ENCODE measurements at places on chromosomes 12 and 14.

GRCh38 chr12:118332511-118332910 lies 40.2 kb downstream of the TAOK3 start:
- DNase-seq = no peak

GRCh38 chr12:121983536-121984210 lies 38.0 kb upstream of the BCL7A start:
- DNase-seq = no peak

DNA sequence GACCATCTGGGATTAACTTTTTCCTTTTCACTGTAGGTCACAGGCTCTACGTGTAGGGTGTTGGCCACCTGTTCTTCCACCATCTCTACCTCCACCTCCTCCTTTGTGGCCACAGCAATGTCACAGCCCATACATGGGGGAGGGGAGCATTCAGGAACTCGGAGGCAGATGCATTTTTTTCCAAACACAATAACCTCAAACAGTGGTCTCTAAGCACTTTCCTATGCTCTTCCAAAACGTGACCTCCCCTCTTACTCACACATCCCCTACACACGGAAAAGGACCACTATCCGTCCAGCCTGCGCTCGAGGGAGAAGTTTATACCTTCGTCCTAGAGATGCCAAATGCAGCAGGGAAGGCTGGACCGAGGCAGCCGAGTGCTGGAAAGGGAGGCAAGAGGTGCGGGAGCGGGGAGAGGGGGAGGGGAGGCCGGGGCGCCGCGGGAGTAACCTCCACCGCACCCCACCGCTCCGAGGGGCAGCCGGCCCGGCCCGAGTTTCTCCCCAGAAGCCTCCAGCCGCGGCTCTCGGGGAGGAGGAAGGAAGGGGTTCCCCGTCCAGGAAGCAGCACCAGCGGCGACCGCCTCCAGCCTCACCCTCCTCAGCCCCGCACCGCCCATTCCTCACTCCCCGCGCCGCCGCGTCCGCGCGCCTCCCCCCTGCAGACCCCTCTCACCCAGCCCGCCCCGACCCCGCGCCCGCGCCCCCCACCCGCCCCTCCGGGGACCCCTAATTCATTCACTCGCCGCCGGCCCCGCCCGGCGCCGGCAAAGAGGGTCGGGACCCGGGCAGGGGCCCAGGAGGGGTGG lies 594 bp downstream of the KRAS start:
- peak; percentile 69 for DNase-seq

GRCh38 chr12:56206452-56207166 lies 15.1 kb downstream of the RNF41 start:
- DNase-seq = peak; percentile 58

- DNase-seq = no peak
Measured at GRCh38 chr12:67512061-67512460, 136.5 kb upstream of the DYRK2 start.

DNA sequence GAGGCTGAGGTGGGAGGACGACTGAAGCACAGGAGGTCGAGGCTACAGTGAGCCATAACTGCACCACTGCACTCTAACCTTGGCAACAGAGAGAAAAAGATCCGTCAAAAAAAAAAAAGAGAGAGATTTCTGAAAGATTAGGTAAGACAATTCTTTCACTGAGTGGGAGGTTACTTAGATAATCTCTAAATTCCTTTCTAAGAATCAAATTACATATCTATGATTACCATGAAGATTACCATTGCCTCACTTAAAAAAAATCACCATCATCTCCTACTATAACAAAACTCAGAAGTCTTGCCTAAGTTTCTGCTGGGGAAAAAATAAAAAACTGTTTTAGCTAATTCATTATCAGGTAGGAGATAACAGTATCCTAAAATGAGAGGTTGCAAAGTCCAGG lies 366.7 kb downstream of the DUSP6 start:
- DNase-seq = no peak

DNA sequence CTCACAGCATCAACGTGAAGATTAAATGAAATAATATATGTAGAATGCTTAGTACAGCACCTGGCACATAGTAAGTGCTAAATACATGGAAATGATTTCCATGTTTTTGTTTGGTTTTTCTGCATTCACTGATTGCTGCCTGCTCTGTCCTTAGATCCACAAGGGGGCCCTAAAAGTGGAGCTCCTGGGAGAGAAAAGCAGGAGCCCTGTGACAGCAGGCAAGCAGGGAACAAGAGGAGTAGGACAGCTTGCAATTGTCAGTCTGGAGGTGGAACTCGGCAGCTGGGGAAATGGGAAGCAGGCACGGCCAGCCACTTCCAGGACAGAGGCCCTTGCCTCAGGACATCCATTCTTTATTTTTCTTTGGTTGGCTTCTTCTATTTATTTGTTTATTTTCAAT lies 292.9 kb downstream of the BMP4 start:
- DNase-seq = peak; percentile 12

- DNase-seq = no peak
Measured at GRCh38 chr12:113910751-113911272, 55.3 kb downstream of the RBM19 start.

DNA sequence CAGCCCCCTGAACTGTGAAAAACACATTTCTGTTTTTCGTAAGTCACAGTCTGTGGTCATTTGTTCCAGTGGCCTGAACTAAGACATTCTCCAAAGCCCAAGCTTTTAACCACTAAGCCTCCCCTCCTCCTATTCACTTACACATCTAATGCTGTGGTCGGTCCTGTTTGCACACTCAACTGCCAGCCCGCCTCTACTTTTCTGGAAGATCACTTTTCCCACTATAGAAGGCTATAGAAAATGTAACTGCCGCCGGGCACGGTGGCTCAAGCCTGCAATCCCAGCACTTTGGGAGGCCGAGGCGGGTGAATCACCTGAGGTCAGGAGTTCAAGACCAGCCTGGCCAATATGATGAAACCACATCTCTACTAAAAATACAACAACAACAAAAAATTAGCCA lies 524.7 kb upstream of the TMEM132C start:
- no peak for DNase-seq

- DNase-seq = no peak
Measured at GRCh38 chr14:76307786-76308780, 67.9 kb upstream of the ESRRB start.

DNA sequence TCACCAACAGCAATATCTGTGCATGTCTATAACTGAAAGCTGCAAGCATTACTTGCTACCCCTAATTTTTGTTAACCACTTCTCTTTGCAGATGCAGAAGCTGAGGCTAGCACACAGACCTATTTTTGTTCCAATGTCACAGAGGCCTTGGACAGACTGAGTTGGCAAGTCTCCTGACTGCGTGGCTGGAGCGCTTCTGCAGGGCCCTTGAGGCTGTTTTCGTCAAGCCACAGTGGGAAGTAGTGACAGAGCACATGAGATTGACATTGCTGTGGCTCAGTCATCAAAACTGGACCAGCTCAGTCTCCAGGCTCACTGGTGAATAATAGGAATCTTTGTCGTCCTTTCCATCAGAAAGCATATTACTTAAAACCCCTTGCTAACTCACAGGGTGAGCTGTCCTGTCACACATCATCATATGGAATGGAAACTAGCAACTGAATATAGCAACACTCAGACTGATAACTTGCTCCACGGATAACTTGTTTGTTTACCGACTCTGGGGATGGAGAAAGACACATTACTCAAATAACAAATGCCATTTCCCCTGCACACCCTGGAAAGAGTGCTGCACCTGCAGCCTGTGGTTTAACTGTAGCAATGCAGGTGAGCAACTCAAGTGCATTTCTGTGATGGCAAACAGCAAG lies 43.6 kb upstream of the DDX11 start:
- DNase-seq = no peak

DNA sequence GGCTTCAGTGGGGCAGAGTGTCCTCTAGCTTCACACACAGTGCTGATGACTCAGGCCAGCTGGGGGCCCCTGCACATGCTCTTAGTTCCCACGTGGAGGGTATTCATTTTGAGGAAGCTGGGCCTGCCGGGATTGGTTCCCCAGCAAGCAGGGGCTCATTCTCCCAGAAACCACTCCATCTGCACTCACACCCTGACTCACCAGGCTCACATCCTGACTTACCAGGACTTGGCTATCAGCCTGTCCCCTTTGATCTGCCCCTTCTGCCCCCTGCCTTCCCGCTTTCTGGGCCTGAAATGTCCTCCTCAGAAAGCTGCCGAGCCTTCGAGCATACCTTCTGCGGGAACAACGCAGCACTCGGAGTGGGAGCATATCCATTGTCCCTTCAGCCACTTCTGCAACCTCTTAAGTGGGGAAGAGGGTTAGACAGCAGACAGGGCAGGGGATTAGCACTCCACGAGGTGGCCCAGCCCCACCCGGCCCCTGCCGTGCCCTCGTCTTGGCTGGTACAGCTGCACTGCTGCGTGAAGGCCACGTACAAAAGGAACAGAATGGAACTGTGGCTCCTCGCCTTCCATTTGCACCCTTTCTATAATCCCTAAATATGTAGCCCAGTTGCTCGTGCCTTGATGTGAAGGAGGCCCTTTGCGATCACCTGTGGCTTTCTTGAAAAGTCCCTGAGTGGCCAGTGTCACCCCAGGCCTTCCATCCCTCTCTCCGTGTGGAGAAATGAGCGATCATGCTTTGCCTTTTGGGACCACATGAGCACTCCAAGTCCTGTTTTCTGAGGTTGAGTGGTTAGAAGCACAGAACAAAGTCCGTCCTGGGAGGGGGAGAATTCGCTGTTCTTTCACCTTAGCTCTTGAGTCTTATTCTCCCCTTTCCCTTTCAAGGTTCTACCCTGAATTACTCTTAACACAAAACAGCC lies 26.1 kb downstream of the TPCN1 start:
- DNase-seq = no peak

GRCh38 chr14:54462048-54462447 lies 20.9 kb upstream of the CNIH1 start:
- DNase-seq = no peak

DNA sequence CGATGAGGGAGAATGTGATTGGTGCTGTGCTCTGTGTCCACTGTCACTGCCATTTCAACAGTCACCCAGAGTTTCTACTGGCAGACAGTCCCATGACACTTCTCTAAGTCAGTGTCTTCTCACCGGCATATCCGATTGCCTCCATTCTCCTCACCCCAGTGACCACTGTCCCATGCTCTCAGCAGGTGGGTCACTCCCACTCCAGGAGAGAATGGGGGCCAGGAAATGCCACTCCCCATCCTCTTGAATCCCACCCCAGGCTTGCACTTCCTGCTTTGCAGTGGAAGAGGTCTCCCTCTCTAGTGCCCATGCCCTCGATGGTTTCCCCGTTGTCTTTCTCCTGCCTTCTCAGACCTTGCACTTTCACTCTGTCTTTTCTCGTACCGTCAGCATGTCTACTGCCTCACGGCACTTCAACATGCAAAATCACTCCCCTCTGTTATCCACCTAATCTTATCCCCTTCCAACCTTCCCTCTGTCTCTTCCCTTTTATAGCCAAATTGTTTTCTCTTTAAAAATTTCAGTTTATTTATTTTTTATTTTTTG lies 2.2 kb upstream of the EP400 start:
- no peak for DNase-seq

- no peak for DNase-seq
Measured at GRCh38 chr14:22423958-22424357, 165.1 kb downstream of the DAD1 start.

- peak; percentile 37 for DNase-seq
Measured at GRCh38 chr12:85424581-85425348, 144.7 kb downstream of the ALX1 start.

DNA sequence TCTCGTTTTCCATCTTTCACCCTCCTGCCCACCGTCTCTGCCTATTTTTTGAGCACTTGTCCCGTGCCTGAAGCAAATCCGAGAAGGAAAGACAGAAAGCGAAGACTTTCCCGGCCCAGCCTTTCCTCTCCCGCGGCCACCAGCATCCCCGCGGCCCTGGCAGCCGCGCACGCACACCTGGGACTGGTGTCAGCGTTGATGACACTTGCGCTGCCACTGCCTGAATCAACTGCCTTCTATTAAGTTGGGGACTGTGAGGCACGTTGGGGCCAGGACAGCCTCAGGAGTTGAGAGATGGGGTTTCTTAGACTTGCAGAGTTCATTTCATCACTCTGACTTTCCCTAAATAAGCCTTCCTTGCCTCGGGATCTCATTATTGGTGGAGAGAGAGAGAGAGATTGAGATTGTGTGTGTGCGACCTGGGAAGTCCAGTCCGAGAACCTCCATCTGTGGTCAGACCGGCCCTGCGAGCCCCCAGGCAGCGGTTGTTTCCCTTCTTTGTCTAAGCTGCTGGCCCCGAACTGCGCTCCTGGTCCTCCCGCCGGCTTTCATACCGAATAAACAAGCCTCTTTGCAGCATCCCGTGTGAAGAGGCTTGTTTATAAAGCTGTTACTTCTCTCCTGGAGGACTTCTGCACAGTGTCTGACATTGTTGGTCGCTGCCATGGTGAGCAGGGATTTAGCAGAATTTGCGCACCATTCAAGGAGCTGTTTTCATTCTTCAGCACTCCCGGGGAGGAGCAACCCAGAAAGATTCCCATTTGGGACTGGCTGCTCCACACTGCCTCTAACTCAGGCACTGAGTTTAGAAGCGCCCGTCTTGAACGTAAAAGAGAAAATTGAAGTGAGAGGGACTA lies 1.5 kb downstream of the PDZRN4 start:
- peak; percentile 23 for DNase-seq

DNA sequence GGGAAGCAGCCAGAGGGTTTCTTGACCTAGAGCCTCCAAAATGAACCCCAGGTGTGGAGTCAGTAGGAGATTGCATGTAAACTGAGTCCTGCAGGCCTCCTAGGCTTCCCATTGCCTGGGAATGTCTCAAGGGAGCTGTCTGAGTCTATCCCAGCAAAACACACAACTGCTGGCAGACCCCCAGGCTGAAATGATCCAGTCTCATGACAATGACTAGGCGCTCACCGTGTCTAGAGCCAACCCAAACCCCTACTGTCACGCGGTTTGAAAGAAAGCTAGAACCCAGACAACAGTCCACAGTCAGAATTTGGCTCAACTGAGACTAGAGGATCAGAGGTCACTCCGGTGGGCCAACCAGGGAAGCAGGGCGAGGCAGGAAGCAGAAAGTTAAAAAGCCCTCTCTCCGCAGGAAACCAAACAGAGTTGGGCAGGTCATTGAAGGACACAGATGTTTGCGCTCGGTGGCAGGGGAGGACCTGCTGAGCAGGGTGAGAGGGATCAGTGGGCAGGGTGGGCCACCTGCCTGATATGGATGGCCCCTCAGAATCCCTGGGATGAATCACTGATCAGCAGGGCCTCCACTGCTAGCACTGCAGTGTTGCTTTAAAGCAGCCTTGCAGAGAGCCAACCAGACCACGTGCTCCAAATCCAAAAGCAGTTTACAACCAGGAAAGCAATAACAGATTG lies 23.8 kb downstream of the ACTN1 start:
- no peak for DNase-seq

GRCh38 chr12:73225371-73225937 lies 953.3 kb downstream of the TRHDE start:
- DNase-seq = no peak

DNA sequence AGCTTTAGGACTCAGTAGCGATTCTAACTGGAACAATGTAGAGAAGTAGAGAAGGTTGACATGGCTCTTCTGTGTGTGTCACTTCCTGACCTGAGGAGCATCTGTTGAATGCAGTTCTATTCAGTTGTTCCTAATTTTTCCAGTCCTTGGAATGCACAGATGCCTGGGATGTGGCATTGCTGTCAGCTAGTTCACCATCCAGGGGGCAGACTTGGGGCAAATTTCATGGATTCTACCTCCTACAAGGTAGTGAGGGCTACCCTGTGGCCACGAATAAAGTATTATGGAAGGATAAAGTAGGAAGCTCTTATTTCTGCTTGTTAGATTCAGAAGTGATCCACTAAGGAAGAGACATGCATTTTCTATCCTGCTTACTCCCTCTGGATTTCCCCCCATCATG lies 74.4 kb upstream of the GPATCH2L start:
- DNase-seq = no peak

All from nephron progenitor cell (in vitro differentiated cells).